Stimulated activated memory B cell treated with anti-CD40 and anti-IgM and Interleukin-4, amounts not matched to agents 10 μg/mL and 1 μg/mL and 100 μg/mL, for 72 hours (primary cell): ENCODE measurements at places on chromosomes 12 and 14.

- ATAC-seq: no peak
Observed at GRCh38 chr12:50397117-50397650, 775 bp upstream of the FAM186A start.

GRCh38 chr14:70714055-70714550 lies 72.4 kb downstream of the TTC9 start:
- no peak for ATAC-seq

- peak; percentile 61 for ATAC-seq
Observed at GRCh38 chr12:124992874-124993625, 395 bp upstream of the BRI3BP start.

DNA sequence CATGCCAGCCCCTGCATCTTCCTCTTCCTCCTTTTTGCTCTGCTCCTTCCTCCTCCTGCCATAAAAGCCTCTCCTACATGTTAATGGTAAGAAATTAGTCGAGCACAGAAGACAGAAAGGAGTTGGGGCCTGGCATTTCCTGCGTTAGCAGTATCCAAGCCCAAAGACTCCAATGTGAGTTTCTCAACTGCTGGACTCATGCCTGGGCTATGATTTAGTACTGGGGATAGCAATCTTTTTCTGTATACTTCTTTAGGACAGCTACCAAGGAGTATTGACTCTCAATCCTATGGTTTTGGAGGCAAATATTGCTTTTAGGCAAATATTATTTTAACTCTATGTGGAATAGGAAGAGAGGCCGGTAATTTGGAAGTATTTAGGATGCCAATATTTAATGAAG lies 18.0 kb upstream of the SLC38A4 start:
- no peak for ATAC-seq

GRCh38 chr12:14960548-14961465 lies 594 bp downstream of the ARHGDIB start:
- peak; percentile 80 for ATAC-seq

GRCh38 chr14:95928751-95929150 lies 52.1 kb downstream of the TUNAR start:
- ATAC-seq: no peak

- ATAC-seq: no peak
Observed at GRCh38 chr14:33959692-33960151, 8.8 kb upstream of the EGLN3 start.

DNA sequence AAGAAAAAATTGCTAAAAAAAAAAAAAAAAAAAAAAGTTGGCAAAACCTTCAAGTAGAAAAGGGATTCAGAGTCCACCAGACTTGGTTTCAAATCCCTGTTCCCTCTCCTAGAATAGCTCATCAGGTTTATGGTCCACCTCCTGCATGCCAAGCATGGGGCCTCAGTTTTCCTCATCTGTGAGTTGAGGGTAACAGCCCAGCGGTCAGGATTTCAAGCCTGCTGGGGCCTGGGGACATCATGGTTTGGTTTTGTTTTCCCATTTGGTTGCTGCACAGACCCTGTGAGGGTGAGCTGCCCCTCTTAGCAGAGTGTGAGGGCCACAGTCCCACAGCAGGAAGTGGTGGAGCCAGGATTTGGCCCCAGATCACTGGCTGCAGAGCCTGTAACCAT lies 12.5 kb downstream of the FAM222A start:
- ATAC-seq: no peak

DNA sequence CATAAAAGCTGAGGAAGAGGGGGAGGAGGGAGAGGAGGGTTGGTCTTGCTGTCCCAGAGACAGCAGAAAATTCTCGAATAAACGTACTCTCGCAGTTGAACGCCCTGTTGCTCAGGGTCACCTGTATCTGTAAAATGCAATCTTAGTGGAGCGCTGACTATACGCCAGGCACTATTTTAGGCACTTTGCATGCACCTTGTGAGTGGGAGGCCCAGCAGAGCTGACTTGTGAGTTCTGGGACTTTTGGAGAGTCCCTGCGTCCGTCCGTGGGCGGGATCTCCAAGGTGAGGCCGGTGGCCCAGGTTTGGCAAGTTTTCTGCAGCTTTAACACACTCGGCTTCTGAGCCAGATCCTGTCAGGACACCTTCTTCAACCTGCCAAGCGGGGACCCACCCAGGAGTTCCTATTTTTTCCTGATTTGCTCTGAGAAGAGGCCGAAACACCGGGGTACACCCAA lies 32.5 kb upstream of the PLEKHG6 start:
- ATAC-seq: peak; percentile 52

- ATAC-seq: no peak
Observed at GRCh38 chr12:88437226-88437625, 143.0 kb downstream of the KITLG start.

DNA sequence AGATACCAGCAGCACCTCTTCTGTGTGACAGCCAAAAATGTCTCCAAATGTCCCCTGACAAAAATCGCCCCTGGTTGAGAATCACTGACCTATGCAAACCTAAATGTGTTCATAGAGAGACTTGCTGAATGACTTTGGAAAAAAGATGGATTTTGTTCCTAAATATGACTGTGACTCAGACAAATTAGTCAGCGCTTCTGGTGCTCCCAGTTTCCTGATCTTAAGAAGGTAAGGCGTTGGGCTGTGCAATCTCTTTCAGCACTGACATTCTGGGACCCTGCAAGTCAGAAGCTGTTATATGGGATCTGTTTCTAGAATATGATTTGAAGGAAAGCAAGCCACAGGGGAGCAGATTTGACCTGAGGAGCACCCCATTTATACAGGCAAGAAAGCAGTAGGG lies 90.6 kb upstream of the PWP1 start:
- ATAC-seq: no peak

- no peak for ATAC-seq
Observed at GRCh38 chr12:90333939-90334338, 621.0 kb downstream of the CCER1 start.

DNA sequence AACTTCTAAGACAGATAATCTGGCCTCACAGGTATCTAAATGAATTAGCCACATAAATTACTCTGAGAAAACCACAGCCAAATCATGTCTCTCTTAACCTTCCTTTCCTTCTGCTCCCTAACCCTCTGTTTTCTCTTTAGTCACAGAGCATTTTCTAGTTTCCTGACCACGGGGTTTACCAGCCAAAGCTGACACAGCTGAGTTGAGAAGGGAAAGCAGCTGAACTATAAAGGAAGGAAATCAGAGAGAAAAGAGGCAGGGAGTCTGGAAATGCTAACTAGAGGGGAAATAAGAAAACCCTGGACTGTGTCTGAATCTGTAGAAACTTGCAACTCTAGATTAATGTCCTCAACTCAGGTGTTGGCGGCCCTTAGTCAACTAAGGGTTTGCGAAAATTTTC lies 24.4 kb downstream of the ANKS1B start:
- no peak for ATAC-seq
